ENCODE measurements at places on chromosomes 4 and X.

DNA sequence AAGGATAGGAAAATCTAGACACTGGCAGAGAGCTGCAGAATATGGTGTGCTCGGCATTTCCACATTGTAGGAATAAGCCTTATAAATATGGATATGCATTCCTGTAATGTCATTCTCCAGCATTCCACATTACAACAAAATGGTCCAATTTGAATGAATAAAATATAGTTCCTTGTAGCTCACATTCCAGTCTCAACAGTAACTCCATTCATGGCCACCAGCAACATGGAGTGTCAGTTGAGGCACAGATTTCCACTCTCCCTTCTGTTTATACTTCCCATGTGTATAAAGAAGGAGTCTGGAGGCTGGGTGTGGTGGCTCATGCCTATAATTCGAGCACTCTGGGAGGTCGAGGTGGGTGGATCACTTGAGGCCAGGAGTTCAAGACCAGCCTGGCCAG is 84.5 kb downstream of the AASDH start:
- no peak for DNase-seq

GRCh38 chr4:79917246-79917645 is 155.8 kb downstream of the ANTXR2 start:
- no peak for DNase-seq

DNA sequence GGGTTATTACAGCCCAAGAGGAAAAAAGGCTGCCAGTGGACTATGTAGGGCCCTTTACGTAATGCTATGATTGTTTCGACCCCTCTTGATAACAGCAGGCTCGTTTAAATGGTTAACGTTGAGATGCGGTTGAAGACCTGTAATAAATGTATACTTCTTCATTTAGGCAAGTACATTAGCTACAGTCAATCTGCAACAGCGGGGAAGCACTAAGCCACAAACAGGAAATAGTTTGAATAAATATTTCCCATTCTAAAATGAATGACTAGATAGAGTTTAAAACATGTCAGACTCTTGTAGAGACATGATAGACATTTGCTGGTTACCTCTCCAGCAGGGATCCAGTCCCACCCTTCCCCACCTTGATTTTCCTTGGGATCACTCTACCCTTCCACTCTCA is 38.1 kb upstream of the STIM2 start:
- no peak for DNase-seq

- no peak for DNase-seq
These were observed 41.8 kb upstream of the CEP135 start for GRCh38 chr4:55906989-55907388.

GRCh38 chr4:3873408-3874027 is 107.3 kb downstream of the ADRA2C start:
- DNase-seq = no peak

GRCh38 chr4:80221161-80221560 is 23.9 kb downstream of the PRDM8 start:
- DNase-seq = no peak

GRCh38 chr4:40769266-40769665 is 19.5 kb downstream of the NSUN7 start:
- DNase-seq = no peak

- no peak for DNase-seq
These were observed 20.5 kb upstream of the SUPT20HL1 start for GRCh38 chrX:24339911-24340310.

DNA sequence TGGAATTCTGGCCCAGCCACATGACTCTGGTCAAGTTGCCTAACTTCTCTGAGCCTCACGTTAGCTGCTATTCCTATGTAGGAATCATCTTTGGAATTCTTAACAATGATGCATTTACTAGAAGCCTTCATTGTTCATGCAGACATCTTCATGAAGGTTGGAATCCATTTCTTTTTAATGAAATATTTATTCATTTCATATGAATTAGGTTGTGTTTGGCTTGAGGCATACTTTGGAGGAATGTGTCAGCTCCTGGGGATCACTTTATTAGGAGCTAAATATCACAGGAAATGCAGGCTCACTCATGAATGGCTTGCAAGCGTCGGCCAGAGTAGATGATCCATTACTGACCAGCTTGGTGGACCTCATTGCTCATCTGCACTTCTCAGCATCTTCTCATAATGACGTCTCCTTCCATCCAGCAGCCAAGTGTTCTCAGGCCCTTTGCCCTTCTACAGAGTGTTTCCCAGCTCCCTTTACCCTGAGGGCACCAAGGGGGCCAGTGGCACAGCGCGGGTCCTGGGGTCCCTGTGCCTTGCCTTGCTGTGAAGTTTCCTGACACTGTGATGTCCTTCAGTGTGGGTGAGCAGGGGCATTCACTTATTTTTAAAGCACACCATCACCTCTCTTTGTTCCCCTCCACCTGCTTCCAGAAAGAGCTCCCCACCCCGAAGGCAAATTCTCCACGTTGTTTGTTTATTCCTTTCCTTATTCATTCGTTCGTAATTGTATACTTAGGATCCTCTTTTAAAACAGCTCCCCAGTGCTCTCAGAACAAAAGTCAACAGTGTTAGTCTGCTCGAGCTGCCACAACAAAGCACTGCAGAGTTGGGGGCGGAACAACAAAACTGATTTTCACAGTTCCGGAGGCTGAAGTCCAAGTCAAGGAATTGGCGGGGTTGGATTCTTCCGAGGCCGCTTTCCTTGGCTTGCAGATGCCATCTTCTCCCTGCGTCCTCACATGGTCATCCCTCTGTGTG is 106.8 kb downstream of the STK32B start:
- no peak for DNase-seq

- DNase-seq = no peak
These were observed 18.0 kb downstream of the STAP1 start for GRCh38 chr4:67576538-67576937.

GRCh38 chr4:186724058-186724863 is 605 bp upstream of the FAT1 start:
- no peak for DNase-seq

DNA sequence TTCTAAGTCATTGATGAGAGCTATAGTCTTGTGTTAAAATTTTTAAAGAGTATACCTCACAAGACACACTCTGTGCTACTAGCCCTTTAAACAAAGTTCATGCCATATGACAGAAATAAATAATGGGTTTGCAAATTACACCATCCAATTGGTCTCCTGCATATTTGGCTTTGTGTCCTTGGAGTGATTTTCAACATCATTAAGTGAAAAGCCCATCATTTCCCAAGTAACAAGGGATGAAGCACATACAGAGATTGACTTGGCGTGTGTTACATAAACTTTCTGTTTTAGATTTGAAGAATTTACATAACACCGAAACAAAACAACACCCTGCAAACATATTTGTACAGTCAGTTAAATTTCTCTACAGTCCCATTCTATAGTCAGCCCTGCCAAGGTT is 216.9 kb upstream of the NEIL3 start:
- DNase-seq = no peak

DNA sequence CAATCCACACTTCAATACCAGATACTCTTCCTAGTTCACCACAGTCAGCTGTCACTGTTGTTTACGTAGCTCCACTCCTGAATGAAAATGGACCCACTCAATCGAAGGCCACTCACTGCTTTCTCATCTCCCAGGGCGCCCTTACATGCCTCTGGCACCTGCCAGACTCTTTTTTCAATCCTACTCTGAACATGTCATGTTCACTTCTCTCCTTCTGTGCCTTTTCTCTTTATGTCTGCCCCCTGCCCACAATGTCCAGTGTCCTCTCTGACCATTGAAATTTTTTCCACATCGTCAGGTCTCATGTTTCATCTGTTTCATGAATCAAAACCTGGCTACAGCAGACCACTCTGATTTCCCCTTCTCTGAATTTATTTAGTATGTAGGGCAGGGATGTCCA is 1.3 kb upstream of the MGAT4D start:
- DNase-seq = no peak

GRCh38 chrX:137982472-137983172 is 416.7 kb downstream of the ZIC3 start:
- no peak for DNase-seq

DNA sequence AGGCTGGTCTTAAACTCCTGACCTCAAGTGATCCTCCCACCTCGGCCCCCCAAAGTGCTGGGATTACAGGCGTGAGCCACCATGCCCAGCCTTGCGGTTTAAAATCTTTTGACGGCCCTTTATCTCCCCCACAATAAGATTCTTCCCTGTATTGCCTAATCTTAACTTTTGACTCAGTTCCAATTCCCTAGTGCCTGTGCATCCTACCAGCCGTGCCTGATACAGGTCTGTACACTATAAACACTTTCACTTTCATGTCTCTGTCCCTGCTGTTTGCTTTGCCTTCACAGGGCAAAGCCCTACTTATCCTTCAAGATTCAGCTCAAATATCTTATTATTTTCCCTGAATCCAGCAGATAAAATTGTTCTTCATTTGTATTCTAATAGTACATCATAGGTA is 74.6 kb downstream of the WDR44 start:
- DNase-seq = no peak

DNA sequence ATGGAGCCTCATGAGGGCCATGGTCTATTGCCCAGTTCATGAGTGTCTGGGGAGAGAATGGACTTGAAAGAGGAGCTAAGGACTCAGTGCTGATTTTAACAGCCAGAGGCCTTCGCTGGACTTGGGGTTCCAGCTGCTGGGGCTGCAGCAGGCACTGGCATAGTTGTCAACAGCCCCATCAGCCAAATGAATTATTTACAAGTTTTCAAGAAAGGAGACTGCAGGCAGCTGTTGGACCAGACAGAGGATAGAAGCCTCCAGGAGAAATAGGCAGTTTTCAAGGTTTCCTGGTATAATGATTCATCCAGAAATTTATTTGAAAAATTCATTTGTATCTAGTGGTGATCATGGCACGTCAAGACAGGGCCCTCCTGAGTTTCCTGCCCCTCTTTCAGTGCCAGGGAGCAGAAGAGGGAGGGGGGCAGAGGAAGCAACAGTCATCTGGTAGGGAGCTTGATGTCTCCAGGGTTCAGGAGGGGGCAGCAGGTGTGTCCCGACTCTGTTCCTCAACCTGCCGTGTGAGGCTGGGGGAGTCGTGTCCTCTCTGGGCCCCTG is 63.1 kb upstream of the GPR78 start:
- DNase-seq = no peak

All from NCI-H2081 treated with DMSO at 0.1 percent for 48 hours (cell line).